ENCODE measurements at places on chromosomes 6 and 20. TPM values are rescaled to one million over a fixed set of nuclear protein-coding genes. Genes with fewer than 3 reads are reported as not detected.

Gene MYT1
- not detected for total RNA-seq

Gene FKBP1C
- 2.3 TPM for total RNA-seq

Gene PPIL6
- 0.27 TPM for total RNA-seq

Gene HLA-DPB1
- total RNA-seq = 20.8 TPM

Gene ABHD16B
- not detected for total RNA-seq
